ENCODE measurements at places on chromosomes 12 and 14.

- DNase-seq: no peak
Measured at GRCh38 chr14:96400495-96400894, 8.6 kb downstream of the AK7 start.

GRCh38 chr14:75236467-75236866, 42.2 kb upstream of the FOS start:
- DNase-seq: no peak

GRCh38 chr12:52543985-52544883, 8.7 kb downstream of the KRT71 start:
- peak; percentile 48 for DNase-seq

GRCh38 chr12:92363295-92364146, 217.9 kb upstream of the BTG1 start:
- peak; percentile 3 for DNase-seq

GRCh38 chr12:65596514-65597091, 227.7 kb upstream of the HMGA2 start:
- DNase-seq: no peak

GRCh38 chr14:62143245-62143644, 381.0 kb downstream of the SNAPC1 start:
- DNase-seq: peak; percentile 11

- no peak for DNase-seq
Measured at GRCh38 chr14:21054123-21054767, 3.4 kb upstream of the RNASE8 start.

GRCh38 chr14:106530423-106531107, 1004.2 kb downstream of the TMEM121 start:
- DNase-seq: no peak

GRCh38 chr14:68513838-68514607, 278.8 kb downstream of the ZFP36L1 start:
- no peak for DNase-seq

DNA sequence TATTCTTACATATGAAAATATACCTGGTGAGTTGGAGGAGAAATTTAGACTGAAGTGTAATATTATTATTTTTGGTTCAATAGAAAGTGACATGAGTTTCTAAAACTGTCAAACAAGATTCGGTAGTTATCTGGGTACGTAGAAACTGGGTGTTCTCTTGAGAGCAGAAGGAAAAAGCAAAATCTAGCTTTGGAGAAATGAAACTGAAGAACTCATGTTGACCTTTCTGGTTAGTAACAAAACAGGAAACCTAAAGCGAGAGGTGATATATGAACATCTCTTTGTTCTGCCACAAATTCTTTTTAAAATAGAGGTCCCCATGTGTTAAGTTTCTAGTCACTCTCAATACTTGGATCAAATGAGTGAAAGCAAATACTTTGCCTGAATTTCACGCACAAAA, 401.7 kb downstream of the TRHDE start:
- no peak for DNase-seq

GRCh38 chr12:26277506-26278246, 82.3 kb downstream of the SSPN start:
- DNase-seq: no peak

- DNase-seq: no peak
Measured at GRCh38 chr12:48389409-48389808, 38.7 kb upstream of the ZNF641 start.

DNA sequence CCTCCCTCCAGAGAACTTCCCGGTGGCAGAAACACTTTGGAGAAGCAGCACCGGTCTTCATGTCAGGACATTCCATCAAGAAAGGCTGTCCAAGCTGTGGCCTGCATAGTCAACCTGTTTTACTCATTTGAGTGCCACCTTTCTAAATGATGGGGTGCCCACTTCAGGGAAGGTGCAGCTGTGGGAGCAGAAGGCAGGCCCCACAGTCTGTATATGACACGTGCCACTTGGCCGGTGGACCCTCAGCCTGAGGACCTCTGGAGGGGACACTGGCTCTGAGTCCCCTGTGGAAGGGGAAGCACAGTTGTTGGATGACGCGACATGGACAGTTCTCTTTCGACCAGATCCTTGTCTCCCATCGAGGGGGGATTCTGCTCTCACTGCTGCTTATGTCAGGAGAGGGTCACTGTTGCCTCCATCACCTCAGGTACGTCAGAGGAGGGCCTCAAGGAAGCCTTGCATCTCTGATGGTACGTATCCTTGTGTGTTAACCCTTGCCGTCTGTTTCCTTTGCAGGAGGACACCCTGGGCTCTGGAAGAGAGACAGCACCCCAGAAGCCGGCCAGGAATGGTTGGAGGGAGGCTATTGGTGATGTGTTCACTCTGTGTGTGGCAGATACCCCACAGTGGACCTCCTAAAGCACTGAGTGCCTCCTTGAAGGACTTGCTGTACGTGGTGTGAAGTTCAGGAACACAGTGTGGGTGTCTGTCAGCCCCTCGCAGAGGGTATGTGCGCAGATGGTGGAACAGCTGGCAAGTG, 132.1 kb upstream of the RTL1 start:
- no peak for DNase-seq

GRCh38 chr14:61559641-61560201, 135.6 kb upstream of the HIF1A start:
- DNase-seq: no peak

- no peak for DNase-seq
Measured at GRCh38 chr12:67609226-67609870, 39.2 kb upstream of the DYRK2 start.

- no peak for DNase-seq
Measured at GRCh38 chr12:75974323-75975187, 57.0 kb downstream of the PHLDA1 start.

GRCh38 chr12:72717036-72717435, 444.9 kb downstream of the TRHDE start:
- no peak for DNase-seq

- DNase-seq: no peak
Measured at GRCh38 chr12:123998344-123998990, 25.5 kb downstream of the ZNF664 start.

- no peak for DNase-seq
Measured at GRCh38 chr12:56104815-56105608, 653 bp downstream of the PA2G4 start.

DNA sequence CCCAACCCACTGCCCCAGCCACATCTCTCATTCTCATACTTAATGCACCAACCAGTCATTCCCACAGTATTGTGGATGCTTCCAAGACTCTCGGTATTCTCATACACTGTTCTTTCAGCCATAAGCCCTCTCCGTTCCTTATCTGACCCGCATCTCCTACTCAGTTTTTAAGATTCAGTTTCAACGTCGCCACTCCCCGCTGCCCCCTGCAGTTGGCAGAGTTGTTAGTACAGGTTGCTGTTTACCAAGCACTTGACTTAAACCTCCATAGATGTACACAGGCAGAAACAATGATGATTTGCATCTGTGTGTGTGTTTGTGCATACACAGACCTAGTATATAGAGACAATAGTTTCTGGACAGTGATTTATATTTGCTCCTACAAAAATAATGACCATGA, 40.2 kb downstream of the PAH start:
- DNase-seq: no peak

DNA sequence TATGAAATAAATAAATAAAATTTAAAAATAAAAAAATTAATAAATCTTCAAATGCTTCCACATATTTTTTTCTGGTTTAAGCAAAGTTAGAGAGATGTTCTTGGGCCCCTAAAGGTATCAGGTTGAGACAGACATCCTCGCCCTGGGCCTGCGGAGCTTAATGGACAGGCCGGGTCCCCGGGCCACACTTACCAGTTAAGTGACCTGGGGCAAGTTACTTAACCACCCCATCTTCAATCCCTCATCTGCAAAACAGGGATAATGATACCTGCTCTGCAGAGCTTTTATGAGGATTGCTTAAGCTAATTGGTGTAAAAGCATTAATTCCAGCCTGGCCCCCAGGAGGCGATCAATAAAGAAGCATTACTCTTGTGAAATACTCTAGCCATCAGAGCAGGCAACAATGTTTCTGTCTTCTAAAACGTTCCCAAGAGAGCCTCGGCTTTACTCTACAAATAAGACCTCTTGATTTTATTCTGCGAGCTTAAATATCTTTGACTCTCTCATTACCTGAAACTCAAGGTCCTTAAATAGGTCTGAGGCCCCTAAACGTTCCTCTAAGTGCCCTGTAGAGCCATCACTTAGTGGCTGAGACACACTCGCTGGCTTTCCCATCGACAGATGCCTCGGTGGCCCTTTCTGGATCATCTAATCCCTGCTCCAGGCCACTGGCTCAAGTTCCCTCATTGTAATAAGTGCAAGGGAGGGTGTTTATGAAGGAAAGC, 81.1 kb upstream of the DIO3 start:
- no peak for DNase-seq

DNA sequence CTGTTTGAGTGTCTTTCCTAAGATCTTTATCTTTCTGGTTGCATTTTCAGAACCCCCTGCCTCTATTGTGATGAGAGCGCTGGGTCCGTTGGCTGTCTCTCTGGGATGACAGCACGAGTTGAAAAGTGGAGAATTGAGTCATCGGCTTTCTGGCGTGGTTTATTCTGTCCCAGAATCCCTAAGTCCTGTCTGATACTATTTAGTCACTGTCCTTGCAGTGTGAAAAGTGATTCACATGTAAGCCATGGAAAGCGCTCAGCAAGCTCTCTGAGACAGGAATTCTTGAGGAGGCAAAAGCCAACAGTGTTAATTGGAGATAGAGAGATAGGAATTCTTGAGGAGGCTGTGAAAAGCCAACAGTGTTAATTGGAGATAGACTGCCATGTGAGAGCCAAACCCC, 121.7 kb downstream of the CHST11 start:
- peak; percentile 88 for DNase-seq

DNA sequence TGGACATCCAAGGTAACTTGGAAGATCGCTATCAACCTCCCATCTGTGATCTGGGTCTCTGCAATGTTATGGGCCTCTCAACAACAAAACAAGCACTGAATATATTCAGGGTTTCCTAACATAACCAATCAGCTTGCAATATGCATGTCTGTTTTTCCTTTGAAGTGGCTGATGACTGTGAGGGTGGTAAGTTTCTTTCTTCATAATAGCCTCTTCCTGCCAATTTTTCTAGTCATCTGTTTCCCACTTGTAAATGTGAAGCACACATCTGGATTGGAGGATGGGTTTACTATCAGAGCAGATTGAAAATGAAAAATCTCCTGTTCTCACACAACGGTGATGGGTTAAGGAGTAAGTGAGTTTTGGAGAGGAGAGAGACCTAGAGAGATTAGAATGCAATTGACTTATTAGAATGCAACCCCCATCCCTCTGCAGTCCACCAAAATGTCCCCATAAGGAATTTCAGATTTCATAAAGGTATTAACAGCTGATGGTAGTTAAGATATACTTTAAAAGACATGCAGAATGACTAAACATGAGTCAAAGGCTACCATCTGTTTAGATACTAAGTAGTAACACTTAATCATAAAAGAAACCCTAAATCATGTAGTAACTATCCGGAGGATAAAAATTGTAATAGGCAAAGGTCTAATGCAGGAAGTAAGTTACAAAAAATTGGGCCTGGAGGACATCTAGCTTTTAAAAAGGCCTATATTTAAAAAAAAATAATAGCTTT, 58.4 kb upstream of the SAV1 start:
- peak; percentile 63 for DNase-seq

- DNase-seq: no peak
Measured at GRCh38 chr12:13913371-13913770, 68.0 kb downstream of the GRIN2B start.

DNA sequence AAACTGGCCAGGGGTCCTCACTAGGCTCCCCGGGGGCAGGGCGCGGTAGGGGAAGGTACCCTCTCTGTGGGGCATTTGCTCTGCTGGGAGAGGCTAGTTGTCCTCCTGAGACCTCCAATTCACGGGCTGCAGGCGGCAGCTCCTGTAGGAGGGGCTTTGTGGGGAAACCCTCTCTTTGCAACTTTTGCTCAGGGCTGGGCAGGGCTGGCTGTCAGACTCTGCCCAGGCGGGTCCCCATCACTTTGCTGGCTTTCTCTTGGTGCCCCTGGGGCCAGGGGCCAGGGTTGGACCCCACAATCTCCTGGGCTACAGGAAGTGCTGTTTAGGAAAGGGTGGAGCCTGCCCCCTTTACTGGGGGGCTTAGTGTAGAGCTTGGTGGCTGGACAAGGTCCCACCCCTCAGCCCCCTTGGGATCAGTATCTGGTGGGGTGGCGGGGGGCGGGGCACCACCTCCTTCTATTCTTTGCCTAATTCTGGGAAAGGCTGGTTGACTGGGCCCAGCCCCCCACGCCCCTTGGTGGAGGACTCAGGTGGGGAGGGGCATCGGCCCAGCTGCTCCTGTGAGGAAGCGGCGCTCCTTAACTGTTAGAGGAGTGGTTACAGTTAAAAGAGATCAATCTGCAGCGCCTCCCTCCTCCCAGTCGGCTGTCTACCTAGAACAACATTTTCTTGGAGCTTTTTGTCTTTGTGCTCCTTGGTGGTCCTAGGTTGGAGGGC, 918.7 kb downstream of the AACS start:
- no peak for DNase-seq

DNA sequence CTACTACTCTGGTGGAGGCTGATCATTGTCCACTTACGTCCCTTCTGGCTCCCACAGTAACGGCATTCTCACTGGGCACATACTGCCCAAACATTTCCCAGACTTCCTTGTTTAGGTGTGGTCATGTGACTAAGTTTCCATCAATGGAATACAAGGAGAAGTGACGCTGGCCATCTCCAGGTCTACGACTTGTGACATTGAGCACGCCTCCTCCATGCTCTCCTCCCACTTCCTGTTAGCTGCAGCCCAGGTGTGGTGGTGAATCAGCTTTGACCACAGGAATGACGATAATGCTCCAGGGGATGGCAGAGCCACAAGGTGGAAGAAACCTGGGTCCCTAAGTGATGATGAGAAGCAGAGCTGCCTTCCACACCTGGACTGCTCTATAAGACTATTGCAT, 6.0 kb upstream of the SLC24A4 start:
- DNase-seq: no peak

- DNase-seq: no peak
Measured at GRCh38 chr12:31300341-31300740, 25.6 kb downstream of the SINHCAF start.

- DNase-seq: peak; percentile 19
Measured at GRCh38 chr12:46921764-46922133, 96.0 kb upstream of the SLC38A4 start.

DNA sequence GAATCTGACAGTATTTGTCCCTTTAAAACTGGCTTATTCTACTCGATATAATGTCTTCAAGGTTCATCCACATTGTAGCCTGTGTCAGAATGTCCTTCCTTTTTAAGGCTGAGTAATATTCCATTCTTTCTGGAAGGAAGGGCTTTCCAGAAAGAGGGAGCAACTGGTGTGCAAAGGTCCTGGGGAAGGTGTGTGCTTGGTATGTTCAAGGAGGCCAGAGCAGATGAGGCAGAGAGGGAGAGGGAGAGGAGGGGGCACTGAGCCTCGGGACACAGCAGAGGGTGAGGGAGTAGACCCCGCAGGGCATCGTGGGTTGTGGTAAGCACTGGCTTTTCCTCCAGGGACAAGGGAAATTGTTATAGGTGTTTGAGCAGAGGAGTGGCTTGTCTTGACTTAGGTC, 90.9 kb upstream of the NCOR2 start:
- no peak for DNase-seq

- no peak for DNase-seq
Measured at GRCh38 chr12:25725470-25725869, 172.4 kb upstream of the LMNTD1 start.

DNA sequence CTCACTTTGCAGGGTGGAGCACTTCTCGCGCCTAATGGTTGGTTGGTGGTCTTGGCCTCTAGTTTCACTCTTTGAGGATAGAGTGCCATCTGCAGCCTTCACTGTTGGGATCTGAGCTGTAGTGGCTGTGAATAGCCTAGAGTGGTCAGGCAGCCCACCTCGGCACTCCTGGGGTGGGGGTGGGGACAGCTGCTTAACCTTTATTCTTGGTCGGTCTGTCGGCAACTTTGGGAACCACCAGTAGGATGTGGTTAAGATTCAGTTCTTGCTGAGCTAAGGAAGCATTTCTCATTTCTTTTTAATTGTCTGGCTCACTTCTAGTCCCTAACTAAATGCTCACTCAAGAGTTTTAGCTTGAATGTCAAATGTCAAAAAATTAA, 21.1 kb downstream of the TMBIM6 start:
- DNase-seq: no peak
